ENCODE measurements at places on chromosomes 3 and 15. TPM values are rescaled to one million over a fixed set of nuclear protein-coding genes. Genes with fewer than 3 reads are reported as not detected.

DNA sequence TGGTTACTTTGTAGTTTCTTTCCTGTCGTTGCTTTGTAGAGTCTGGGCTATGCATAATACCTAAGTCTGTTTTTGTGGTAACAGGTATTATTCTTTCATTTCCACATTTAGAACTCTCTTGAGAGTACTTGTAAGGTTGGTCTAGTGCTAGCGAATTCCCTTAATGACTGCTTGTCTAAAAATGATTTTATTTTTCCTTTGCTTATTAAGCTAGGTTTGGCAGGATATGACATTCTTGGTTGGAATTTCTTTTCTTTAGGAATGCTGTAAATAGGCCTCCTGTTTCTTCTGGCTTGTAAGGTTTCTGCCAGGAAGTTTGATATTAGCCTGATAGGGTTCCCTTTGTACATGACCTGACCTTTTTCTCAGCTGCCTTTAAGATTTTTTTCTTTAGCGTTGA lies 70.1 kb upstream of the SGO1 start:
- DNase-seq, result no peak
- H3K4me3 ChIP-seq, result no peak overlapping the region
- H3K4me1 ChIP-seq, result no peaks in the 10 kb centered on the region
- no peaks in the 10 kb centered on the region for H3K36me3 ChIP-seq

- no peaks in the 10 kb centered on the region for H3K4me1 ChIP-seq
- no peak for DNase-seq
- H3K4me3 ChIP-seq, result no peak overlapping the region
- no peak overlapping the region for H3K27ac ChIP-seq
- no peaks in the 10 kb centered on the region for H3K36me3 ChIP-seq
Measured at GRCh38 chr15:27579738-27580137, 519.4 kb downstream of the OCA2 start.

DNA sequence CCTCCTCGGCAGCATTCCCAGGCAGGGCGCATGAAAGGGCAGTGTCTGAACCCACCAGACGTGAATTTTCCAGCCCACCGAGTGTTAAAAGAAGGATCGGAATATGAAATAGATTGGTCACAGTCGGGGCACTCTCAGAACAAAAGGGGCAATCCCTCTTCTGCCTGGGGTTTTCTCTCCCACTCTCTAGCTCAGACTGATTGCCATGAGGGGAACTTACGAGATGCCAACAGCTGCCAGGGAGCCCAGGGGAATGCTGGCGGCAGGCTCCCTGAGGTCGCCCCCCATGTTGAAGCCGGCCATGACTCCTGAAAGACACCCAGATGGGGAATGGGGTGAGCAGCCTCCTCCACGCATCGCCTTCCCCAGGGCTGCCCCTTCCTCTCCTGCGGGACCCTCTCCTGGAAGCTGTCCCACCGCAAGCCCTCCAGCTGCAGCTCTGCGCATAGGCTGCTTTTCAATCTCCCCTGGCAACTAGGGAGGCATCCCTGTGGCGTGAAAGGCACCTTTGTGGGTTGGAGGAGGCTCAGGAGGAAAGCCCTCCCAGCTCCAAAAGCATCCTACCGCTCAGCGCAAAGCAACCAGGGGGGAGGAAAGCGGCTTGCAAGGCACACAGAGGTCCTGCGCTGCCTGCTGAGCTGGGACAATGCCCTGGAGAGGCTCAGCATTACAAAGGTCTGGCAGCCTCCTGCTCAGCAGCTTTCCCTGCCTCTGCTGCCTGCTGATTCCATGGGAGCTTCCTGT lies 64.8 kb upstream of the HEG1 start:
- no peak overlapping the region for H3K4me3 ChIP-seq
- DNase-seq, result no peak
- H3K27ac ChIP-seq, result no peak overlapping the region

The RETNLB gene
- not detected for total RNA-seq

GRCh38 chr3:15403495-15403894 lies 23.8 kb downstream of the METTL6 start:
- no peaks in the 10 kb centered on the region for H3K27me3 ChIP-seq
- no peak for DNase-seq
- H3K4me3 ChIP-seq, result no peak overlapping the region
- no peaks in the 10 kb centered on the region for H3K4me1 ChIP-seq
- no peaks in the 10 kb centered on the region for H3K36me3 ChIP-seq

- H3K36me3 ChIP-seq, result no peaks in the 10 kb centered on the region
- H3K4me3 ChIP-seq, result no peak overlapping the region
- H3K27ac ChIP-seq, result no peak overlapping the region
- no peaks in the 10 kb centered on the region for H3K4me1 ChIP-seq
- H3K27me3 ChIP-seq, result no peaks in the 10 kb centered on the region
Measured at GRCh38 chr15:81301385-81301784, 22.6 kb downstream of the STARD5 start.

The CD96 gene
- 1.2 TPM for total RNA-seq

The ALG1L2 gene
- 0.54 TPM for total RNA-seq

- no peak overlapping the region for H3K4me3 ChIP-seq
- no peaks in the 10 kb centered on the region for H3K27me3 ChIP-seq
- no peak for DNase-seq
- H3K27ac ChIP-seq, result no peak overlapping the region
Measured at GRCh38 chr3:56979791-56980190, 80.7 kb upstream of the SPATA12 start.

- no peak overlapping the region for H3K4me3 ChIP-seq
- DNase-seq, result no peak
- H3K27ac ChIP-seq, result no peak overlapping the region
- H3K4me1 ChIP-seq, result no peaks in the 10 kb centered on the region
Measured at GRCh38 chr3:158792709-158793108, 9.1 kb upstream of the MFSD1 start.

DNA sequence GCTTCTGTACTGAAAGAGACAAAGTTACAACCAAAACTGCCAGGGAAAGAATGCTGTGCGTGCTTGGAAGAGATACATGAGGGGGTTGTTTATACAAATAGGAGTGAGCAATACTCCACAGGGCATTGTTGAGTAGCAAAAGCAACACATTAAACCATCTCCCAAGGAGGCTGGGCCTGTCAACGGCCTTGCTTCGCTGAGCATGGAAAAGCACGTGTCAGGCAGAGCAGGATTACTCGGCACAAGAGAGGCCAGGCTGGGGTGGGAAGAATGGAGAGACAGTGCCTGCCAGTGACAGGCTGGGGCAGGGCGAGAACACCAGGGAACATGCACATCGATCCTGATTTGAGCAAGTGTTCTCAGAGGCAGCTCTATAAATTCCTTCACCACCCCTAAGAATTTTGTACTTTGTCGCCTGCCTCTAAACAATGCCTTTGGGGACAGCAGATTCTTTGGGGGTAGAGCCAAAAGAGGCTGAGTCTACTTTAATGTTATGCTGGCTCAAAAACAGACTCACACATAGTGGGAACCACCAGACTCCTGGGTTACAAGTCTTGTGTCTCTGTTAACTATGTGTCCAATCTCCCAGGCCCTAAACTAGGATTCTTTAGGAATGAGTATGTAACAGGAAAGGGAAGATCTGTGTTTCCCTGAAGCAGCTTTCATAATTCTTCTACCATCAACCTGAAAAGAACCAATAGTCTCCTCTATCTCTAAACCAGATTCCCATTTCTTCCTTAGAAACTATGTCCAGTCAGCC lies 67.2 kb downstream of the LIPC start:
- no peaks in the 10 kb centered on the region for H3K36me3 ChIP-seq
- no peak overlapping the region for H3K4me3 ChIP-seq
- no peak for DNase-seq
- no peaks in the 10 kb centered on the region for H3K27me3 ChIP-seq

DNA sequence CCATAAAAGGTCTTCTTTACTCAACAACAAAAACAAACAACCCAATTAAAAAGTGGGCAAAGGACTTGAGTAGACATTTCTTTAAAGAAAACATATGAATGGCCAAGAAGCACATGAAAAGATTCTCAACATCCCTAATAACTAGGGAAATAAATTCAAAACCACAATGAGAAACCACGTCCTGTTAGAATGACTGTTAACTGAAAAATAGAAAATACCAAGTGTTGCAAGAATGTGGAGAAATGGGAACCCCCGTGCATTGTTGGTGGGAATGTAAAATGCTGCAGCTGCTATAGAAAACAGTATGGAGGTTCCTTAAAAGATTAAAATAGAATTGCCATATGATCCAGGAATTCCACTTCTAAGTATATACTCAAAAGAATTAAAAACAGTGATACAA lies 34.8 kb downstream of the NMNAT3 start:
- DNase-seq, result no peak
- no peak overlapping the region for H3K27ac ChIP-seq
- no peak overlapping the region for H3K4me3 ChIP-seq
- peaks cover 2% of the 10 kb centered on the region for H3K4me1 ChIP-seq
- H3K36me3 ChIP-seq, result no peaks in the 10 kb centered on the region

- H3K4me3 ChIP-seq, result no peak overlapping the region
- no peaks in the 10 kb centered on the region for H3K4me1 ChIP-seq
- H3K27ac ChIP-seq, result no peak overlapping the region
- H3K27me3 ChIP-seq, result no peaks in the 10 kb centered on the region
Measured at GRCh38 chr15:69311319-69311721, 12.6 kb downstream of the PAQR5 start.

The PRRT3 gene
- total RNA-seq, result 3.3 TPM

DNA sequence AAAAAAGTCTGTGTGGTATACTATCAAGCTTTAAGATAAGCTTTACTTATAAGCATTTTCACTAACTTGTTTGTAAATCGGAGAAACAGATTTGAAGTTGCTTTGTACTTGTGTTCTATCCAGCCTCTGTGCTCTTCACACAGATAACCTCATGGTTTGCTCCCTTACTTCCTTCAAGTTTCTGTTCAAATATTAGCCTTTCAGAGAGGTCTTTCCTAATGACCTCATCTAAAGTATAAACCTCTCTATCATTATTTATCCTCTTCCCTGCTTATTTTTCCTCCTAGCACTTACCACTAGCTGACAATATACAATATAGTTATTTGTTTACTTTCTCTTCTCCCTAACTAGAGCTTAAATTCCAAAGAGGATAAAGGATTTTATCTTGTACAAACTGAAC lies 180.0 kb downstream of the CBLB start:
- H3K27me3 ChIP-seq, result no peaks in the 10 kb centered on the region
- no peaks in the 10 kb centered on the region for H3K36me3 ChIP-seq
- no peak overlapping the region for H3K4me3 ChIP-seq
- no peaks in the 10 kb centered on the region for H3K4me1 ChIP-seq

DNA sequence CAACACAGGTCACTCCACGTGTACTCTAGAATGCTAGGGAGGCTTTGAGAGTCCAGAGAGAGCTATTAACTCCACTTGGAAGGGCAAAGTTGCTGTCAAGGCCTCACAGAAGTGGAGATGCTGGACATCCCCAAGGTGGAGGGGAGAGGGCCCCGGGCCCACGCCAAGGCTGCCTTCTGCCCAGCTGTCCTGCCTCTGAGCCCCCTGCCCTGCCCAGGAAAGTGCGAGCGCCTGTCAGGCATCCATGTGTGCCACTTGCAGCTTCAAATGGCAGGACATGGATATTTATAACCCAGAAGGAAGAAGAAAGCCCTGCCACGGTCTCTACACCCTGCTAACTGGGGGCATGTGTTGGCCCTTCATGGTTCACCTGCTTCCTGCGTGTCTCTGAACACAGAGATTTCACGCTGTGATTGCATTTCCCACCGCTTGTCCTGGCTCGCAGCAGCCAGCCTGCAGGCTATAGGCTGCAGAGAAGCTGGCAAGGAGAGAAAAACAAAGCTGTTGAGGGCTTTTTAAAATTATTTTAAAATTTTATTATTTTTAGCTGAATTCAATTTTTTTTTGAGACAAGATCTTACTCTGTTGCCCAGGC lies 17.0 kb downstream of the ANKDD1A start:
- peaks cover 7% of the 10 kb centered on the region for H3K4me1 ChIP-seq
- H3K27ac ChIP-seq, result no peak overlapping the region
- no peak for DNase-seq

The PLSCR2 gene
- total RNA-seq, result not detected

The SPESP1 gene
- total RNA-seq, result 1.5 TPM

GRCh38 chr3:119741657-119742590 lies 39.1 kb downstream of the CFAP91 start:
- DNase-seq, result no peak
- no peaks in the 10 kb centered on the region for H3K4me1 ChIP-seq
- no peak overlapping the region for H3K27ac ChIP-seq
- no peak overlapping the region for H3K4me3 ChIP-seq
- no peaks in the 10 kb centered on the region for H3K27me3 ChIP-seq
- H3K36me3 ChIP-seq, result no peaks in the 10 kb centered on the region

The PIGX gene
- total RNA-seq, result 19.3 TPM

The ADAMTS7 gene
- total RNA-seq, result 6.1 TPM

DNA sequence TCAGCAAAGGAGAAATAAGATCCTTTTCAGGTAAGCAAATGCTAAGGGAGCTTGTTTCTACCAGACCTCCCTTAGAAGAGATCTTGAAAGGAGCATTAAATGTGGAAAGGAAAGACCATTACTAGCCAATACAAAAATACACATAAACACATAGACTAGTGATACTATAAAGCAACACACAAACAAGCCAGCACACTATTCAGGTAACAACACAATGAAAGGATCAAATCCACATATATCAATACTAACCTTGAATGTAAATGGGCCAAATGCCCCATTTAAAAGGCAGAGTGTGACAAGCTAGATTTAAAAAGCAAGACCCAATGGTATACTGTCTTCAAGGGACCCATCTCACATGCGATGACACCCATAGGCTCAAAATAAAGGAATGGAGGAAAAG lies 317.6 kb downstream of the TBL1XR1 start:
- H3K4me1 ChIP-seq, result no peaks in the 10 kb centered on the region
- no peaks in the 10 kb centered on the region for H3K36me3 ChIP-seq
- no peak overlapping the region for H3K27ac ChIP-seq
- H3K27me3 ChIP-seq, result no peaks in the 10 kb centered on the region

The SUCNR1 gene
- total RNA-seq, result not detected

The FGD5 gene
- 13.0 TPM for total RNA-seq

GRCh38 chr3:32288819-32289218 lies 50.3 kb downstream of the CMTM8 start:
- DNase-seq, result no peak
- H3K4me3 ChIP-seq, result no peak overlapping the region
- H3K27ac ChIP-seq, result no peak overlapping the region
- H3K36me3 ChIP-seq, result no peaks in the 10 kb centered on the region
- no peaks in the 10 kb centered on the region for H3K4me1 ChIP-seq

- H3K36me3 ChIP-seq, result no peaks in the 10 kb centered on the region
- no peak overlapping the region for H3K4me3 ChIP-seq
- no peaks in the 10 kb centered on the region for H3K4me1 ChIP-seq
- H3K27ac ChIP-seq, result no peak overlapping the region
Measured at GRCh38 chr3:146491303-146491702, 21.9 kb upstream of the PLSCR2 start.

GRCh38 chr3:24128199-24129005 lies 183.3 kb downstream of the NR1D2 start:
- H3K4me3 ChIP-seq, result no peak overlapping the region
- H3K27me3 ChIP-seq, result no peaks in the 10 kb centered on the region
- no peaks in the 10 kb centered on the region for H3K36me3 ChIP-seq
- no peaks in the 10 kb centered on the region for H3K4me1 ChIP-seq
- H3K27ac ChIP-seq, result no peak overlapping the region
- DNase-seq, result no peak

The MPI gene
- total RNA-seq, result 52.6 TPM

DNA sequence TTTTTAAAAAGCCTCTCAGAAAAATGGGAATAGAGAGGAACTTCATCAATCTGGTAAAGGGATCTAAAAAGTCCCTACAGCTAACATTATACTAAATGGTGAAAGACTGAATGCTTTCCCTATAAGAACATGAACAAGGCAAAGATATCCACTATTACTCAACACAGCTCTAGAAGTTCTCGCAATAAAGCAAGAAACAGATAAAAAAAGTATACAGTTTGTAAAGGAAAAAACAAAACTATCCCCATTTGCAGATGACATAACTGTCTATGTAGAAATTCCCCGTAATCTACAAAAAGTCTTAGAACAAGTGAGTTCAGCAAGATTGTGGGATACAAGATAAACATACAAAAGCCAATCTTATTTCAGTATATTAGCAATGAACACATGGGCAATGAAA lies 15.4 kb downstream of the EDC3 start:
- H3K4me1 ChIP-seq, result no peaks in the 10 kb centered on the region
- H3K4me3 ChIP-seq, result no peak overlapping the region
- no peaks in the 10 kb centered on the region for H3K36me3 ChIP-seq
- no peak for DNase-seq
- no peaks in the 10 kb centered on the region for H3K27me3 ChIP-seq
- H3K27ac ChIP-seq, result no peak overlapping the region

Data from ovary (tissue), 10 donors.